Activated naive CD8-positive, alpha-beta T cell treated with anti-CD3 and anti-CD28 coated beads for 36 hours (primary cell): ENCODE measurements at places on chromosomes 12 and 14. TPM values are rescaled to one million over a fixed set of nuclear protein-coding genes. Genes with fewer than 3 reads are reported as not detected.

Gene POTEG
- not detected for total RNA-seq

Gene RECQL
- 90.7 TPM for total RNA-seq

Gene TMEM233
- not detected for total RNA-seq

Gene VIPAS39
- 15.6 TPM for total RNA-seq

Gene KRT73
- 0.29 TPM for total RNA-seq

Gene PTPRO
- 1.4 TPM for total RNA-seq
